ENCODE measurements at places on chromosomes 5 and 9.

- no peak for DNase-seq
Measured at GRCh38 chr9:68558545-68558944, 17.9 kb upstream of the TMEM252 start.

DNA sequence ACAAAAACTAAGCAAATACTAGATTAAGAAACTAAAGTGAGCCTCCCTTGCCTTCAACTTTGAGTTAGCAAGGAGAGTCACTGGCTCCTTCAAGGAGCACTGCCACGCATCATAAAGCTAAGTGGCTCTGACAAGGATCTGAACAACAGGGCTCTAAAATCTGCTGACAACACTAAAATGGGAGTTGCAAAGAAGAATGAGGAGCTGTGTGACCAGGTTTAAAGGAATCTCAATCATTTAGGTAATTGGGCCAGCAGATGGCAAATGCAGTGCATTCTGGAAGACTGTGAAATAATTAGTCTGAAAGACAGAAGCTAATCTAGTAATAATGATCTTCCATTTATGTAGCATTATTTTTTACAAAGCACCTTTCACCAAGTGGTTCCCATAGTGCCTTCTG, 297.0 kb upstream of the TAS2R1 start:
- DNase-seq = no peak

DNA sequence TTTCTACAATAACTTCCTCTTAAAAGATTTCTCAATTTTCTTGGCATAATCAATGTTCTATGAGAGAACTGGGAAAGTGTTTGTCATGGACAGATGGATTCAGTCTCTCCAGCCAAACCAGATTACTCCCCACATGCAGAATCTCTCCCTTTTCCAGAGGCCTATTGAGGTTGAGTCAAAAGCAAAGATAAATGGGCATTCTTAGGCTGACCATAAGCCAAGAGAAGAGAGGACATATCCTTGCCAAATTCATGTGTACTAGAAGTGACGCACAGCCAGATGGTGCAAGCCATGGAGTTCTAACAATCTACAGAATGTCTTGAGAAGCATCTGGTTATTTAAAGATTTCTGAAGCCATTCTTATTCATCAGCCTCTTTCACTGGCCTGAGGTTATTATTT, 2115.0 kb downstream of the MAT2B start:
- no peak for DNase-seq

- DNase-seq = no peak
Measured at GRCh38 chr9:2469681-2470221, 151.8 kb upstream of the VLDLR start.

GRCh38 chr9:125119643-125120286, 23.6 kb downstream of the SCAI start:
- peak; percentile 35 for DNase-seq

DNA sequence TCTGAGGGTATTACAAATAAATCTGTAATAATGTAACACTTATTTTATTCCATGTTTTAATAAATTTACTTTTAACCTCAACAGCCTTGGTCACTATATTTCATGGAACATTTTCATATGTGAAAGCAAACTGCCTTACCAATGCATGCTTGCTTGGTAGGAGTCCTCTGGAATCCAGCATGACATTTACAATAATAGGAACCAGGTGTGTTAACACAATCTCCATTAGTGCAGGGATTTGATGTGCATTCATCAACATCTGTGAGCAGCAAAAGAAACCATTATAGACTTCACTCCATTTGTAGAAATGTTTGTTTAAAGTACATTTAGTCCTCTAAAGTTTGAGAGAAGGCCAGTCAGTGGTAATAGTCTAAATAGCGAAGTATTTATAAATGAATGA, 159.4 kb downstream of the FBN2 start:
- no peak for DNase-seq

DNA sequence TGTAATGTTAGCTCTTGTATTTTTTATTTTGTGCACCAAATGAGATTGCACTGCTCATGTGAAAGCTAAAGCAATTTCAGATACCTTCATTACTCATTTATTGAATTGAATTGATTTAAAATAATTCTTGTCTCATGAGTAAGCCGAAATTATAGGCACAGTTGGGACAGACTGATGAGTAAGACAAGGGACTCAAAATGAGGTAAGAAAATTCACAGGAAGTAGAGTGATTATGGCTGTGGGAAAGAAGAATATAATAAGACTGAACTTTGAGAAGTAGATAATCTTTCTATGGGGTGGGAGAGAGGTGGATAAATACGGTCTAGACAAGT, 51.1 kb downstream of the NUDT12 start:
- DNase-seq = no peak

DNA sequence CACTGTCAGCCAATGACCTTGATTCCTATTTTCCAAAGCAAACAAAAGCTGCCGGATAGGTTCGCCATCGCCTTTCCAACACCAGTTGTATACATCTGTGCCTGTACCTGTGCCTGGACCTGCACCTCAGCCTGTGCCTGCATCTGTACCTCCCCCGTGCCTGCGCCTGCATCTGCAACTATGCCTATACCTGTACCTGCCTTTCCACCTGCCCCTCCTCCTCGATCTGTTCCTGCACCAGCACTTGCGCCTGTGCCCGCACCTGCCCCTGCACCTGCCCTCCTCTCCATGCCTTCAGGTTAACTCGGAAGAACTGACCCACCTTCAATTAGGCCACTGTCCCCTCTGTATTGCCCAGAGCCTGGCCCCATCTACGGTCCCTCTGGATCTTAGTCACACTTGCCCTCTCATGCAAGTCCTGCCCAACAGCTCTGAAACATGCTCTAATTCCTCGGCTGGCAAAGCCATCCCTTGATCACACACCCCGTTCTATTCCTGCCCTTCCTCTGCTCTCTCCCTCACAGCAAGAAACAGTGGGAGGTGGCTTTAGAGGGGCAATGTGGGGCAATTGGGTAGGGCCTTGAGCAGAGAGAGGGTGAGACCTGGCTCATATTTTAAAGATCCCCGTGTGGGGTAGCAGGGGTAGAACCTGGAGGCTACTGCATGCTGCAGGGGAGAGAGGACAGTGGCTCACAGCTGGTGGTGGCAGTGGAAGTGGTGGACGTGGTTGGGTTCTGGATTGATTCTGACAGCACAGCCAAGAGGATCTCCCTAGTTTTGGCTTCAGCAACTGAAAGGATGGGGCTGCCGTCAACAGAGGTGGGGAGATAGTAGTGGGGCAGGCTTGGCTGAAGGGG, 59.6 kb upstream of the PHYKPL start:
- no peak for DNase-seq

- DNase-seq = no peak
Measured at GRCh38 chr9:93860694-93861658, 94.2 kb downstream of the BARX1 start.

- no peak for DNase-seq
Measured at GRCh38 chr5:95673081-95673480, 9.7 kb downstream of the SPATA9 start.

DNA sequence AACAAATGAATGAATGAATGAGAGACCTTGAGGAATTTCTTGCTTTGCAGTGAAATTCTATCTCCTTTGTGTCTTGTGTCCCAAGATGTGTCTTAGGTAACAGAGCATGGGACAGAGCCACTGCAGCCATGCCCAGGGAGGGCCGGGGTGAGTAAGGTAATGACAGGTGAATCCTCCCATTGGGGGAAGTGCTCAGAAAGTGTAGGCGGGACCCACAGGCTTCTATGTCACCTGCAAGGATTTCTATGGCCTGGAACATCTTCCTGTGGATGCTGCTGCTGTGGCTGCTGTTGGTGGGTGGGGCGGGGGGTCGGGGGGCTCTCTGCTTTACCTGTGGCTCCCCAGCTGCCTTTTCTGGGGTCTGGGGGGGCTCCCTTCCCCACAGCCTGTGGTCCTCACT, 133.6 kb upstream of the IER5L start:
- no peak for DNase-seq

DNA sequence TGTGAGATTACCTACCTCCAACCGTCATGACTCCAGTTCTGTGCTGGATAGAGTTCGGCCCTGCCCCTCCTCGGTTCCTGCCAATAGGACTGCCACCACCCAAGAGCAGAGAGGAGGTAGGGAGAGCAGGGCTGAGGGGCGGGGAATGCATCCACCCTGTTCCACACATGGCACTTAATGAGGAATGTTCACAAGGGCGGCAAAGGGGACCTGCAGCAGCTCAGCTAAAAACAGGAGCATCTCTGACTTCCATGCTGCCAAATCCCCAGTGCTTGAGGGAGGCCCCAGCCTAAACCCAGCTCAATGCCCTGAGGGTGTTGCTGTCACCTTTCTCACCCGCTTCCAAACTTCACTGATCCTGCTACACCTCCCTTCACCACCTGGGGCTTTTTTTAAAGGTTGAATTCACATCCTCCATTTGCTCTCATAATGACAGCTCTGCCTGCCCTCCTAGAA, 7.8 kb upstream of the DELE1 start:
- no peak for DNase-seq

DNA sequence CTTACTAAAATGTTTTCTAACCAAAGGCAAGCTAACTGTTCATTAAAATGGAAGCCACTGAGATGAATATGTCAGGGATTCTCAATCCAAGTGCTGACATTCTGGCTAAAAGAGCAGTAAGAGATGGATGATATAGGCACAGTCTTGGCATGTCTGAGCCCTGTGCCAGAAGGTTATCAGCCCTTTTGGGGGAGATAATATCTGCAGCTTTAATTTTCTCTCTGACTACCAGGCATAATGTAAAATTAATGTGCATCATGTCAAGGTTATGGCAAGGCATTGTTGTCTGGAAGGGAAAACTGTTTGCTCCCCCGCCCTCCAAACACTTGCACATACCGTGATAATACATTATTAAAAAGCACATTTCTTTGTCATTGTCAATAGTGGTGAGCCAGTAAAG, 609.8 kb downstream of the ZNF608 start:
- no peak for DNase-seq

DNA sequence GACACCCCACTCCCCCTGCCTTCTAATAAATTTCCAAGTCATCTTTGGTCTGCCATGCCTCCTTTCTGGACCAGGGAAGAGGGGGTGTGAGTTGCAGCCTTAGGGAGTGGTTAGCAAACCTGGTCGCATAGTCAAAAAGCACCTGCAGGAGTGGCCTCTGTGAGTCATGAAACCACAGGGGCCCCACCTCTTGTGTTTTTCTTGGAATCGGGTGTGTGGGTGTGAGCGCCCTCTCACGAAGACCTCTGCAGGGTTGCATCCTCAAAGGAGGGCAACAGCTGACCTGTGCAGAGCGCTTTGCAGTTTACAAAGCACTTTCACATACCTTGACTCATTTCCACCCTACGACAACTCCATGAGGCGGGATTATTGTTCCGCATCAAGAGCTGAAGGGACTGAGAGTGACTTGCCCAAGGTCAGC, 36.8 kb upstream of the TEX48 start:
- peak; percentile 84 for DNase-seq

- DNase-seq = no peak
Measured at GRCh38 chr9:15531380-15531779, 20.6 kb upstream of the PSIP1 start.

- DNase-seq = no peak
Measured at GRCh38 chr5:169901896-169902295, 78.4 kb downstream of the INSYN2B start.

DNA sequence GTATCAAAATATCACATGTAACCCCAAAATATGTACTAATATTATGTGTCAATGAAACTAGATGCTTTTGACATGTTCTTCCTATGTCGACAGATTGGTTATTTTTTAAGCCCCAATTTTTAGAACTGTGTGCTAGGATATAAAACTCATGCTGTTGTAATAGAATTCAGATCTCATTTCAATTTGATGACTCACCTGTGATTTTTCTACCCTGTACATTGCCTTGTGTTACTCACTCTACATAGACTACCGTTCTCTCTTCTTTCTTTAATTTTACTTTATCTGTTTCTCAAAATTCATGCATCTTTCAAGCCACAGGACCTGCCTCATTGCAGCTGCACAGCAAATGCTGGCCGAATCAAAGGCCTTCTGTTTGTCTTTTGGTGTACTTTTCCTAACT, 284.5 kb downstream of the MAT2B start:
- no peak for DNase-seq

DNA sequence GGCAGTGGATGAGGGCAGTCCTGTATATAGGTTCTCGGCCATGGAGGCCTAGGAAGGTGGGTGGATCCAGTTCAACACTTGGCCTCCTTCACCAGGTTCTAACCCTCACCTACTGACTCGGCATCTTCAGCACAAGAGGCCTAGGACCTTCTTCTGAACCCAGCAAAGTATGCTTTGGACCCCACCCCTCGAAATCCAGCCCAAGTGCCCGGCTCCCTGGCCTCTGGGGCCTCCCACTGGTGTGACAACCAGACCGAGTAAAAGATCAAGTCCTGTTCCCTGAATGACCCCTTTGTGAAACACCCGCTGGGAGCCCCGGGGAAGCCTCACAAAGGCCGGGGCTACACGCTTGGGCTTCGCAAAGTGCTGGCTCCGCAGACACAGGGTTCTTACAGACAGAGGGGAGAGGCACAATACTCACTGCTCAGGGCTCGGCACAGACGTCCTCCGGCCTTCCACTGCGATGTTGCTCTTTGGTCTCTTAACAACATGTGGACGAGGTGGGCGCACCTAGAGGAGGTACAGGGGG, 47.0 kb downstream of the CRB2 start:
- no peak for DNase-seq

DNA sequence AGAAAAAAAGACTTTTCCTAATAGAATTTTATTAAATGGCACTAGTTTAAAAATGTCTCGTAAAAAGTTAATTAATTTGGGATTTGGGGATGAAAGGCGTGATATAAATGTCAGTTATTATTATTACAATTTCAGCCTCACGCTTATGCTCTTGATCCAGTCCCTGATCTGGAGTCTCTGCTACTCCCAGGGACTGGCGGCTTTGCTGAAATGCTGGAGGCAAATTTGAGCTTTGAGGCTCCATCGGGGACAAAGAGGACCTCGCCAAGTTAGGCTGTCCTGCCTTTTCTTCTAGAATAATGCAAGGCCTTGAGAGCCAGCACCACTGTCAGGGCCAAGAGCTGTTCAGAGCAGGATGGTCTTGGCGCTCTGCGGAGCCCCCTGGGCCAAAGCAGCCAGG, 69.7 kb downstream of the ZNF618 start:
- DNase-seq = no peak

DNA sequence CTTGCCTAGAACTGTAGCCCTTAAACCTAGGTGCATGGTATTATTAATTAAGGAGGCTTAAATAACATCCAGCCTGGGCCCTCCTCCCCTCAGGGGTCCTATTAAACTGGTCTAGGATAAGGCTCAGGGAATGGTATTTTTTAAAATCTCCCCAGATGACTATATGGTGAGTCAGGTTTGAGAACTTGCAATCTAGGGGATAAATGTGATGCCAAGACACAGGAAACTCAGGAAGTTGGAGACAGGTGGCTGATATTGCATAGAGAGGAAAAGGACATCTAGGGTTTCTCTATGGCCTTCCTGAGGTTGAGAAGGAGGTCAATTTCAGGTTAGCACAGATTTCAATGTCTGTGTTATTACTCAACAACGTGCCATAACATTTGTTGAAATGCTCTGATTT, 581.0 kb downstream of the TLE1 start:
- DNase-seq = no peak
